ENCODE measurements at places on chromosomes 2 and 18.
A peak's percentile ranks its signal among the peaks of the same experiment; 100 is the strongest.

- DNase-seq = no peak
Measured at GRCh38 chr2:147456779-147457178, 388.1 kb upstream of the ACVR2A start.

- DNase-seq = no peak
Measured at GRCh38 chr2:177484180-177484795, 91.7 kb downstream of the AGPS start.

DNA sequence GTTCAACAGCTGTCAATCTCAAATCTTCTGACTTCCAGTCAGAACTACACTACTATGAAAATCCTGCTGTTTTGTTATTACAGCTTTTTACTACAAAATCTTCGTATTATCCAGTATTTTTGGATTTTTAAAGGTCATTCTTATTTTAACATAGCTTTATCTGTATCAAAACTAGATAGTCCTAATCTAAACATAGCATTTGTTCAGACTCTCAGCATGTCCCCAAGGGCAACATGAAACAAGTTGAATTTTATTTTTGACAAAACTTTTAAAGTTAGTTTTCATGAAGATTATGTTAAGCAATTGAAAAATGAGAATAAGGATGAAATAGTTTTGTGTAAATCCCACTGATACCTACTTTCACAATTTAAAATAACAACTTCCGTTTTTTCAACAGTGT, 48.1 kb downstream of the PDE1A start:
- no peak for DNase-seq

DNA sequence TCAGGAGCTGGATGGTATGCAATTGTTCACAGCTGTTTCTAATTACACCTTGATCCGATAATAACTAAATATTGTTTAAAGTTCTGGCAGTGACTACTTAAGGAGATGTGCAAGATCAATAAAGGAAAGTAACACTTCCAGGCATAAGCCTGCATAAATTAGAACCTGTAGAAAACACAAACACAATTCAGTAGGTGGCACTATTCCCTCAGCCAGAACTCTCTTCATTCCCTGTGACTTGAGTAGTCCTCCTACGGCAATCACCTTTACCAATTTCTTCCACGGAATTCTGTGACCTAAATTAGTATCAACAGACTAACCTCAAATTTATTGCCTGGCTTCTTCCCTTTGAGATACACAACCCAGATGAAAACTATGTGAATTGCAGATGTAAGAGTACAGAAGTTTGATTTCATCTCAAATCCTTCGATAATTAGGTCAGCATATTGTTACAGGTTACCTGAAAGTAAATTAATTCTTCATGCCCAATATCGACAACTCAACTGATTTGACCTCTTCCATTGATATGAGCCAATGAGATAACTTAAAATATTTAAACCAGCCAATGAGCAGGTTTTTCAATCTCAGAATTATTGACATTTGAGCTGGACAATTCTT, 137.8 kb downstream of the PID1 start:
- no peak for DNase-seq

- no peak for DNase-seq
Measured at GRCh38 chr2:23211987-23212583, 172.9 kb upstream of the KLHL29 start.

- no peak for DNase-seq
Measured at GRCh38 chr2:105070010-105070865, 32.4 kb downstream of the MRPS9 start.

DNA sequence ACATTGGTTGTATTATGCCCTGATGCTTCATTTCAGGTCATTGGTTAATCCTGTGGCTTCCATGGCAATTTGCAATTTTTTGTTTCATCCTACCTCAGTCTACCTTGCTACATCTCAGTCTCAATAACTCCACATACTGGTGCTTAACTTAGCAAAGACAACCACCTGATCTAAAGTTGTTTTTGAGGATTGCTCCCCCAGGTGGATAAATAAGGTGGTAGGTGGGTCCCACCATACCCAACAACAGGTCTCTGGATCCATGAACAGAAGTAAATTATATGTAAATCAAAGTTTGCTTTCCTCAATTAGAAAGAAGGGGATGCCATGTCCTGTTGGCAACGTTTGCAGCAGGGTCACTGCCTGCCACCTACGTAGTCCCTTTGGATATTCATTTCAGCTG, 7.0 kb downstream of the XIRP2 start:
- DNase-seq = no peak

DNA sequence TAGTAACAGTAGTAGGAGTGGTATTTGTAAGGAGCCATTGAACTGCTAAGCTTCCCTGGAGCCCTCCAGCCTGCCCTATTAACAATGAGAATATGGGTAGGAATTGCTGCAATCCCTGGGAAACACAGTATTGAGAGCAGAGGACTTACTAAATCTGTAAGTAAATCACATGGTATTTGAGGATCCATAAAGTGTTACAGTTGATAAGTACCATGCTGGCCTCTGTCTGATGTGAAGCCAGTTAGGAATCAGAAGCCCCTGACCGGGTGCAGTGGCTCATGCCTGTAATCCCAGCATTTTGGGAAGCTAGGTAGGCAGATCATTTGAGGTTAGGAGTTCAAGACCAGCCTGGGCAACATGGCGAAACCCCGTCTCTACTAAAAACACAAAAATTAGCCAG, 224.6 kb downstream of the C1D start:
- DNase-seq = no peak

DNA sequence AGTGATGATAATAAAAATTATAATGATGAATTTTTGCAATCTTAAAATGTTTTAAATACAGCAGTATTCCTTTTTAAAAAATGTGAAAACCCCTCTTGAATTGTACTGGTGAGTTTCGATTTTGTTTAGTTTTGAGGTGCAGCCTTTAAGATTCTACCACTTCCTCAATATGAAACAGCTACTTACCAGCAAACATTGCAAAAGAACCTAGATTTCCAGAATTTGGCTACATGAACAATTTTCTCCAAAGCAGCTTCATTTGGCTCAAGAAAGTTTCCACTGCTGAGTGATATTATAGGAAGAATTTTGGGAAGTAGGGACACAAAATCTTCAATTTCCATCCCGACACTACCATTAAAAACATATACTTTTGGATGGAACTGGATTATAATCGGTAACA, 12.0 kb downstream of the TCF4 start:
- no peak for DNase-seq

DNA sequence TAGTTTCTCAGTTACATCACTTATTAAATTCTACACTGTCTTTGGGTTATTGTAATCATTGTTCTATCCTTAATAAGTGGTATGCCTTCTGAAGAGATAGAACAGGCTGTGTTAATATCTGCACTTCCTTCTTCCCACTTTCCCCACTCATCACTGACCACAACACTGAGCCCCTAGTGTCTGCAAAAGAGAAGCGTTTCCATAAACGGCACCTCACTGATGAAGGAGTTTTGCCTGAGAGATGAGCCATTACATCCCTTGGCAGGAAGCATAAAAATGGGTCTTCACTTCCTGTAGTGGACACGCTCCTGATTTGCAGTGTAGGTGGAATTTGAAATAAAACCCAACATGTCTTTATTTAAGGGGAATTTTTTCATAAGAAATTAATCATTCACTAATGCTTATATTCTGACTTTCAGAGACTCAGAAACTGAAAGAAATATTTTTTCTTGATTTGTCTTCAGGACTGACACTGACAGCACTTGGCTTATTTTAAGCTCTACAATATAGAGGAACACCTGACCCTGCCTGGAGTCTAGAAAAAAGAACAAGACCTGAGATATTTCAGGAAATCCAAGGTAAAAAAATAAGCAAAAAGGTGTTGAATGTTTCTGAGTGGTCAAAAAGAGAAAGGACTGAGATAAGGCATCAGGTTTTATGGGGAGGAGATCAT, 275.3 kb downstream of the RAD51AP2 start:
- no peak for DNase-seq

DNA sequence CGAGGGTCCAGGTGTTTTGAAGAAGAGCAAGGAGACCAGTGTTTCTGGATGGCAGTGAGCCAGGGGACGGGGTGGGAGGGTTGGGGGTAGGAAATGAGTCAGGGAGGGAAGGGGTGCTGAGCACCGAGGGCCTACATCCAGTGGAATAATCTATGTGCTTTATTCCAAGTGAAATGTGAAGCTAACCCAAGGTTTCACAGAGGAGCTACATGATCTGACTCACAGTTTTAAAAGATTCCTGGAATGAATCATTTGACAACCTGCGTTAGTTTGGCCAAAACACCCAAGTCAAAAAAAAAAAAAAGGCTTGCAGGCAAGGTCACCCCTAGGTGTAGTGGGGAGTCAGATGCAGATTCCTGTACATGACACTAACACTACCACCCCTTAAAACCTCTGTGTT, 419.7 kb upstream of the MEX3C start:
- DNase-seq = no peak

- DNase-seq = no peak
Measured at GRCh38 chr2:196712867-196713266, 73.4 kb downstream of the CCDC150 start.

DNA sequence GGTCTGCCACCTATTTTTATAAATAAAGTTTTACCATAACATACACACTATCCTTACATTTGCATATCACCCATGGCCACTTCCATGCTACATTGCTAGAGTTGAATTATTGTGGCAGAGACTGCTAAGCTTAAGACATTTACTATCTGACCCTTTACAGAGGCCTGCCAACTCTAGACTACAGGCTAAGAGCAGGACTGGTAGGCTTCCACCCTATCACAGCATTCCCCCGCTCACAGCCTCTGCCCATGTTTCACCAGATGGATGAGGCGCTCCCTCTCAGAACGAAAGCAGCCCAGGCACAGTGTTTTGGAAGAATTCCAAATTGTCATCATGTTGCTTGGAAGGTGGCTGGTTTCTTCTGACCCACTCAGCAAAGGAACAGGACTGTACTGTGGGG, 91.7 kb upstream of the SLC35G4 start:
- DNase-seq = no peak

GRCh38 chr18:10892786-10893185, 256.6 kb downstream of the PIEZO2 start:
- no peak for DNase-seq

GRCh38 chr18:21833604-21834298, 93.2 kb downstream of the MIB1 start:
- DNase-seq = no peak

DNA sequence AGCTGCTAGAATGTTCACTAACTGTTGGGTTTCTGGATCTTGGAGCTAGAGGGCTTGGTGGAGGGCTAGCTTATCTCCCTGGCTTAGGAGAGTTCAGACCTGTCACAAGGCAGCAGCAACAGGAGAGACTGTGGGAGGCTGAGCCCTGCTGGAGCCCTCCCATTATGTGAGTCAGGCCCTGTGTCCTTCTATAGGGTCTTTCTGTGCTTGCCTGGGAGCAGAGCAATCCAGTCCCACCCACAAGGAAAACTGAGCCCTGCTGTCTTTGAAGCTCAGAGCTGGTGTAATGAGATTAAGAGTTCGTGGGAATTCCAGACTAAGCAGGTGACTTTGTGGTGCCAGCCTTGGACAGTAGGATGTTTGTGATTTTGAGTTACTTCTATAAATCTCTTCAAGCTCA, 249.0 kb downstream of the TTC32 start:
- no peak for DNase-seq

DNA sequence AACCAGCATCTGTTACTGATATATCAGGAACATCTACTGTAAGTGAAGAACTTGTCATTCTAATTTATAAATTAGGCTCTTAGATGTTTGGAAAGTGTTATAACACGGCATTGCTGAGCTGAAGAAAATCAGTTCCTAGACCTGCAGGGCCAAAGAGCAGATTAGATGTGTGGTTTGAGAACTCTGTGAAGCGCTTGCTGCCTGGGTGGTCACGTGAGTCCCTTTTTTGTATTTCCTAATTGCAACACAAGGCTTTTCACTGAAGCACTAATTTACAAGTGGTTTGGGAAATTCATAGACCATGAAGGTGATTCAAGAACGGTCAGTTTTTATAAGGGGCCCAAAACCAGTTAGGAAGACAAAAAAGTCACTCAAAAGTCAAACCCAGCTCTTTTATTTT, 106.9 kb upstream of the SP3 start:
- DNase-seq = no peak

DNA sequence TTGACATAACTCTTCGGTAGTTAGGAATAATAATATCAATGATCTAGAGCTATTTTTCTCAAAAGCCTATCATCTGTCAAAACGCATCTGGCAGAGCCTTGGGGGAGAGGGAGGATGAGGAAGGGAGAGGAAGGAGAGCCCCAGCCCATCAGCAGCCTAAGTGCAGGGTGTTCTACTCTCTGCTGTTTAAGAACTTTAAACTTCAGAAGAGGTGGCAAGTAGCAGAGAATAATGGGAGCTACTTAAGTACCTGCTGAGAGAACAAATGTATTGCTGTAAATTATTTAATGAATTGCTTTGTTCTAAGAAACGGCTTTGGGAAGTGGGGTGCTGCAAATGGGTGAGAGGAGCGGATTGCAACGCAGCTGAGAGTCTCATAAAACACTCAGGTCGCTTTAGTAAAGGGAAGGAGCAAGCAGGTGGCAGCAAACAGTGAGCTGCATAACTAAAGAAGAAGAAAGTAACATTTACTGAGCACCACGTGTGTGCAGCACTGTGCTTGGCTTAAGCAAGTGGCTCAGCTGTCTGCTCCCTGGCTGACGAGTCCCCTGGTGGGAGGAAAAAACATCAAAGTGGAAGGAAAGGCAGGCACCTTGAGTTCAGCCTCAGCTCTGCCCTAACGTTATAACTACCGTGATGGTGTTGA, 26.3 kb upstream of the SH3RF3 start:
- DNase-seq = no peak

DNA sequence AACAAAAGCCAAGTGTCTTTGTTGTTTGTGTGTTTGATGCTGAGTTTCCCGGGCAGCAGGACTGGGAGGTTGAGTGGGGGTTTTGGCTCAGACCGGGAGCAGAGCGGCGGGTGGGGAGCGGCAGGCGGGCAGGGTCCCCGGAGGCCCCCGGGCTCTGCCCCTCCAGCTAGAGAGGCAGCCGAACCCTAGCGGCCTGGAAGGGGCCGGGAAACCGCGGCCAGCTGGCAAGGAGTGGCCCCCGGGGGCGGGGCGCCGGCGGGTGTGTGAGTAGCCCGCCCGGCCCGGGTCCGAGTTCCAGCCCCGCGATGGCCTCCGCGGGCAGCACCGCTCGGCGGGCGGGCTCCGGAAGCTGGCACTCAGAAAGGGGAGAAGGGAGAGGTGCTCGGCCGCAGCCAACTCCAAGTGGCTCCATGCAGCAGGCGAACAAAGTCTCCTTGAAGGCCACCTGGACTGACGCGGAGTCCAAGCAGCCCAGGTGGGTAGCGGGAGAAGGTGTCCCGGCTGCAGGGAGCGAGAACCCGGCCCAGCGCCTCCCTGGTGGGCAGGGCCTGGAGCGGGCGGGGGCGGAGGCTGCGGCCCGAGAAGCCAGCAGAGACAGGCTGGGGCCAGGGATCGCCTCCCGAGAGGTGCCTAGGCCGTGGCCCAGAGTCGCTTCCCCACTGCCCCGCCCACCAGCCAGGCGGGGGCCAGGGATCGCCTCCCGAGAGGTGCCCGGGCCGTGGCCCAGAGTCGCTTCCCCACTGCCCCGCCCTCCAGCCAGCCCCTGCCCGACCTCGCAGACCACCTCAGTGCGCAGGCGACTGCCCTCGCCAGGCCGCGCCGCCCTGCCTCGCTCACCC, at the start of gene ANKRD53:
ANKRD53 (plus strand) TSS at position 290 of the 839 bp plus-strand sequence; CDS start at position 306, 16 bp downstream.
- peak; percentile 88 for DNase-seq

Measured in ecto neural progenitor cell (in vitro differentiated cells).